Lung (tissue), 17 donors: ENCODE measurements at places on chromosomes 3 and 15.

GRCh38 chr3:157127831-157128767 is 31.8 kb downstream of the CCNL1 start:
- DNase-seq, result no peak

GRCh38 chr15:56077081-56077480 is 83.7 kb upstream of the NEDD4 start:
- DNase-seq, result no peak

- peak; percentile 89 for DNase-seq
Observed at GRCh38 chr3:119240591-119241434, at the start of gene B4GALT4. TSS of gene B4GALT4 (minus strand) at chr3:119240878. CDS start at chr3:119230099, 10,779 bp downstream.

GRCh38 chr3:61861410-61861809 is 300.0 kb downstream of the PTPRG start:
- DNase-seq, result no peak

DNA sequence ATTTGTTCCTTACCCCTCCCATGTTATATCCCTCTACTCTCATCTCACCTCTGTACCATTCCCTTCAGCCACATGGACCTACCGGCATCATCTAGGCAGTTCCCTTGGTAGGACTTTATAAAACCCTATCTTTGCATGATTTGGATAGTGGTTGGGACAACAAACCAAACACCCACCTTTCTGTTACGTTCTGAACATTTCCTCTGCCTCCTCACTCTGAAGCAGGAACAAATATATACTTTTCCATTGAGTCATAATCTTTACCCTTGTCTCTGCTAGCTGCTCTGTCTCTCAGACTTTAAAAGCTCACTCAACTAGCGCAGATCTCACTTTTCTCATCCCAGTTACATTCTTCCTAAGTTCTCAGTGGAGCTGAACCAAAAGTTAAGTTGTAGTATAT is 17.8 kb downstream of the UBXN7 start:
- no peak for DNase-seq

GRCh38 chr3:123370819-123371218 is 78.1 kb downstream of the ADCY5 start:
- DNase-seq, result no peak

DNA sequence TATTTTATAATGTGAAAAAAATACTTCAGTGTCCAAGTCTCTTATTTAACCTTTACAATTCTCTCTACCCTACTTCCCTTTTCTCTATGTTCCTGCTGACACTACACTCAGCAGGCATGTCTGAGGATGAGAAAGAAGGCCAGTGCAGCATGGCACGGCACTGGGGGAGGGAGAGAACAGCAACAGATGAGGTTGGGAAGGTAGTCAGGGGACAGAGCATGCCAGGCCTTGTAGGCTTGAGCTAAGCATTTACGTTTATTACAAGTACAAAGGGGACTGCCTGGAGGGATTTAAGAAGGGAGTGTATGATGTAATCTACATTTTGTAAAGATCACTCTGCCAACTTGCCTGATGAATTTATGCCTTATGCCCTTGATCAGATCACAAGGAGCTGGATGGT is 117.3 kb upstream of the WNT5A start:
- DNase-seq, result no peak

DNA sequence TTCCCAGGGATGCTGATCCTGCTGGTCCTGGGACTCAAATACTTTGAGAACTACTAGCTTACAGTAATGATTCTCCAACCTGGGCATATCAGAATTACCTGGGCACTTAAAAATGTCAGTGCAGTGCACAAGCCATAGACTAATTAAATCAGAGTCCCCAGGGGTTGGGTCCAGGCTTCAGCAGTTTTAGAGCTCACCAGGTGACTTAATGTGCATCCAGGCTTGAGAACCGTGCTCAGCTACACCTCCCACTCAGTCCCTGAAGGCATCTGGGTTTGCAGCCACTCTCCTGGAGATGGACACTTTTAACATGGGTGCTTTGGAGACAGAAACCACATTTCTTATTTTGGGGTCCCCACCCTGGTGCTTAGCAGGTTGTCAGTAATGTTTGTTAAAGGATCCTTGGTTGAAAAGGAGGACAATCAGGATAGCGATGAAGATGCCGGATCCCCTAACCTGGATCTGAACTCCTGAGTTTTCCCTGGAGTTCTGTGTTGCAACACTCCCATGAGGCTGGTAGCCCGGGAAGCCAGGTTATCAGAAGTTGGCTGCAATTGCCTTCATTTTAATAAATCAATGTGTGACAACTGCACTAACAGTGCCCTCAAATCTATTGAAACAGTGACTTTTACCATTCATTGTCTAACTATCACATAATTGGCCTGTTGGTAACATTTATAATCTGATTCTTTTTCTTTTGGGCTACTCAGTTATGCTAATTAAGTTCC is 48.1 kb downstream of the BFSP2 start:
- DNase-seq, result no peak

DNA sequence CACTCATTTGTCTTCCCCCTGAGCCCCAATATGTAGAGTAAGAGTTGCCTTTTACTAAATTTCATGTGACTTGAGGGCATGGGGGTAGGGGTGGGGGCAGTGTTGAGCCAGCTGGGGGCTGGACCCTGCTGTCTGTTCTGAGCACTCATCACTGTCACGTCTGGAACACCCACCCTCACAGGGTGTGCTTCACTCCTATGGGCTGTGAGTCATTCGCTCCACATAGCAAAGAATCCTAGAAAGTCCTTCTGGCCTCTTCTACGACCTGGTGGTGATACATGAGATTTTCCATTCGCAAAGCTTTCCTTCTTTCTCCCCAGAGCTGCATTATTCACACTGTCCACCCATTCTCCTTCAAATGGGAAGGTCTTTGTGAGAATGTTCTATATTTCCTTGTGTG is 43.6 kb upstream of the MGLL start:
- DNase-seq, result no peak

GRCh38 chr3:15287565-15288330 is 44.6 kb downstream of the SH3BP5 start:
- DNase-seq, result peak; percentile 66

DNA sequence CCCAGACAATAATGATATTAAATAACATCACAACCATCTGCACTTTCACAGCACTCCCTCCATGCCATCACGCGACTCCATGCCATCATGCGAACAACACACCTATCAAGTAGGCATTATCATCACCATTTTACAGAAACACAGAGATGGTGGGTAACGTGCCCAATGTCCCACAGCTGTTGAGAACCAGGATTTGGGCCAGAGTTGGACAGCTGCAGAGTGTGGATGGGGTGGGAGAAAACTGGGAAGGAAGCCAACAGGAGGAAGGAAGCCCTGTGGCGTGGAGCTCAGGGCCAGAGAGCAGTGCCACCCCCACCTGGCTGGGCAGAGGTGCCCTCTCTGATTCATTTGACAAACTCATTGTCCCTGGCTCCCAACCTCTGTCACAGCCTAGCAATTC is 29.0 kb downstream of the RBPMS2 start:
- no peak for DNase-seq

GRCh38 chr3:142794508-142794907 is 70.7 kb downstream of the TRPC1 start:
- no peak for DNase-seq

- no peak for DNase-seq
Observed at GRCh38 chr3:53776494-53777101, 69.6 kb downstream of the CHDH start.

DNA sequence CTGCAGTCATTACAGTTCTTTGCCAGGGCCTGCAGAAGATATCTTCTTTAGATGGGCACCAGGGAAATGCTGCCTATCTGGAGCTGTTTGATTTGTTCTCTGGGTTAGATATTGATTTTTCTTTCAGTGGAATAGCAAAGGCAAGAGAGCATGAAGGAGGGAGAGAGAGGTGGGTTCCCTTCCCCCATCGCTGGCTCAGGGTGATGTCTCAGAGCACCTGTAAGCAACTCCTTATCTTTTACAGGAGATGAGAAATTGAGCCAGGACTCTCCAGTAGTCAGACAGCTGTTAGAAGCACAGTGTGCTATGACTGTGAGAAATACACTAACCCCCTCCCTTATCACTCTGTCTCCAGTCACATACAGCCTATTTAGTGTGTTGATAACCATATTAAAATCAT is 89.3 kb upstream of the SLC24A5 start:
- DNase-seq, result no peak

DNA sequence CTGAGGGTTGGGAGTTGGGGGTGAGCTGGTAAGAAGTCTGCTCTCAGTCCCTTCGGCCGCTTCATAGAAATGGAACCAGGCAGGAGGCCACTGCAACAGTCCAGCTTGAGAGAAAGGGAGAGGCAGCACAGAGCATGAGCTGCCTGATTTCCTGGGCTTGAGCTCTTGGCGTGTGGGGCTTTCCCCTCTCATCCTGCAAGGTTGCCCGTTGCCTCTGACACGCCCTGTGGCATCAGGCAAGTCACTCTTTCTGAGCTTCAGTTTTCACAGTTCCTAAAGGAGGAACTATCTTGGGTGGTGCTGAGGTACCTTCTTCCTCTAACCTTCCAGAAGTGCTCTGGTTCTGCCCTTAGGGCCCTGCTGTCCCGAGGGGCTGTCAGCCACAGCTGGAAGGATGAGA is 4.9 kb downstream of the MESP2 start:
- no peak for DNase-seq

- DNase-seq, result no peak
Observed at GRCh38 chr3:149844091-149844490, 31.1 kb downstream of the RNF13 start.

- no peak for DNase-seq
Observed at GRCh38 chr3:22361521-22361920, 610.5 kb upstream of the ZNF385D start.

GRCh38 chr3:194779729-194780224 is 94.1 kb downstream of the FAM43A start:
- no peak for DNase-seq

DNA sequence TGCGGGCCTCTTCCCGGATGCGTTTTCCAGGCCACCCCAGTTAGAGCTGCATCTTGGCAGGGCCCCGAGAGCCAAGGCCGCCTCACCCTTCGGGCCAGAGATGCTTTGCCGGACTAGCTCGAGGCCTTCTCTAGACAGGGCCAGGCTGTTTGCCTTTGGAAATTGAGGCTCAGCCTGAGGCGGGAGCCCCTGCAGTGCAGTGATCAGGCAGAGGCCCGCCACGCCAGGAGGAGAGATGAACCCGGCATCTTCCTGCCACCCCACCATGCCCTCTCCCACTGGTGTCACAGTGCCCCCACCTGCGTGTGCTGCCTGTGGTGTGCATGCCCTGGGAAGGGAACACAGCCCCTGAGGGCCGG is 8.9 kb upstream of the ROPN1B start:
- no peak for DNase-seq

GRCh38 chr3:44926172-44926571 is 49.8 kb downstream of the ZDHHC3 start:
- DNase-seq, result no peak

GRCh38 chr3:185362850-185363661 is at the start of gene MAP3K13:
TSS of gene MAP3K13 (plus strand) at chr3:185363136. CDS start at chr3:185428582, 65,446 bp downstream.
- DNase-seq, result peak; percentile 94

- DNase-seq, result no peak
Observed at GRCh38 chr3:137766041-137766875, 2.1 kb downstream of the SOX14 start.

DNA sequence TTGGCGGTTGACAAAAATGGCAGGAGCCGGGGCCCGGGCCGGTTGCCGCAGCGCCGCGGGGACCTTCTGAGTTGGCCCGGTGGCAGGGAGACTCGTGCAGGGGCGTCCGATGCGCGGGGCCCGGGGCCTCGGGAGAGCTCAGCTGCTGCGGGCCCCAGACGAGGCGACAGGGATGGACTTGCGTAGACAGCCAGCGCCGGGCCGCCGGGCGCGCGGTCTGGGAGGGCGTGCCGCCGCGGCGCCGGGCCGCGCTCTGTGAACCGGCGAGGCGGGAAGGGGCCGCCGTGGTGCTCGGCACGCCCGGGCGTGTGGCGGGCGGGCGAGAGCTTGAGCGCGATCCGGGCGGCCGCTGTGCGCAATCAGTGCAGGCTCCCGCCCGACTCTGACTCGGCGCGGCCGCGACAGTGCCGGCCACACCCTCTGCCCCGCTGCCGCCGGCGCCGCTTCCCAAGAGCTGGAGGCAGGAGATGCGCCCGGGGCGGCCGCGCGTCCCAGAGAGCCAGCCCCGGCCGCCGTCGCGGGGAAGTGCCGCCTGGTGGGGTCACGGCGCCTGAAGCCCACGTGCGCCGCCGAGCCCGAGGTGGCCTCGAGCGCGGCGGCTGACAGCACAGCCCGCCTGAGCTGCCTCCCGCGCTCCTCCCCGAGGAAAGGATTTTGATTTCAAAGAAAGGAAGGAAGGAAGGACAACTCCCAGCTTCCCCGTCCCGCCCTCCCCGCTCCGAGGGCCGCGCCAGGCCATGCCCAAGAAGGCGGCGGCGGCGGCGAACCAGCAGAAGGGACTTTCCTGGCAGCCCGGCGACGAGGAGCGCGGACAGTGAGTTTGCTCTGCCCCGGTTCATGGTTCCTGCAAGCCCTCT is 657 bp downstream of the TLNRD1 start:
- DNase-seq, result peak; percentile 56

DNA sequence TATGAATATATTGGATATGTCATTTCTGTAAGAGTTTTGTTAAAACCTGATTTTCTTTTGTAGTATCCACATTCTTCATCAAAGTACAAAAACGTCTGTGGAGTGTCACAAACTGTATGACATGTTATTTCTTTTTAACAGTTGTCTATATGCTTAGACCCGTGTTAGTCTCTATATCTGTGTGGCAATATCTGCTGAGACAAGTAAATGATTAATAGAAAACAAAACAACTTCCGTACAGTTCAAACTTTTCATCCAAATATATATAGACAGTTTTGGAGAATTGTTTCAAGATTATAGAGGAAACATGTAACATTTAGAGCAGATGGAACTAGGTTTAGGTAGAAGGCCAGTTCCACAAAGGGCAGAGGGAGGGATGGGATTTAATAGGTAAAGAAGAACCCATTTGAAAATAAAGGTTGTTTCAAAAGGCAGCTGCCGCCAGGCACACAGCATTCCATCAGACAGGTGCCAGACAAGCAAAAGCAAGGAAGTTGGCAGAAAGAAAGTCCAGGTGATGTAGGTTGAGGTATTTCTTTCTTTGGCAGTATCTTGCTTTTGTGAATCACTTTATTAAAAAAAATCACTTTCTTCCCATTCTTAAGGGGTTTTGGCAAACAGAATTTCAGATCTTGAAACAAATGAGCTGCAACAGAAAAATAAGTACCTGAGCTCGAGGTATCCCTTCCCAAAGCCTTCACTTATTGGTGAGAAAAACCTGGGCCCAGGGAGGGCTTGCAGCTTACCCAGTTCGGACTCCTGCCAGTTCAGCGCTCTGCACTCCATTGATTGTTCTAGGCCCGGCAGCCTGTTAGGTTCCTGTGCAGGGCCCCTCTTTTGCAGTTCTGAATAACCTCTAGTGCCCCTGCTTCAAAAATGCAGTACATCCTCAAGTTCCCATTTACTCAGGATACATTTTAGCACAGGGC is 49.0 kb downstream of the LRRN1 start:
- DNase-seq, result no peak

- no peak for DNase-seq
Observed at GRCh38 chr3:102068327-102068726, 219.0 kb downstream of the NFKBIZ start.

DNA sequence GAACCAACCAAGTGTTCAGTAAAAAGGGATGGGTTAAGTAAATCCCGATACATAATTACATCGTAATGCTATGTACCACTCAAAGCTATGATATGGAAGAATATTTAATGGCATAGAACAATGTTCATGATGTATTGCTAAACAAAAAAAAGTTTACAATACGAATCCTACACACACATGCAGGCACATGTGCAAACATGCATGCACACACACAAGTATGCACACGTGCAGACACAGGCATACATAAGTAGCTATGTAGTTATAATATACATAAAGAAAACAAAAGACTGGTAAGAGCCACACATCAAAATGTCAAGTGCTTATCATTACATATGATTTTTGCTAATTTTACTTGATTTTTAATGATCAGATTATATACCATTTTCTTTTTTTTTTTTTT is 74.2 kb downstream of the ARRDC4 start:
- no peak for DNase-seq

GRCh38 chr3:134038071-134038491 is 8.4 kb upstream of the SLCO2A1 start:
- no peak for DNase-seq
